Activated CD4-positive, CD25-positive, alpha-beta regulatory T cell (primary cell): ENCODE measurements at places on chromosomes 3 and 15.
A peak's percentile ranks its signal among the peaks of the same experiment; 100 is the strongest.

GRCh38 chr15:89391685-89392257, 57.1 kb upstream of the POLG start:
- no peak for DNase-seq

DNA sequence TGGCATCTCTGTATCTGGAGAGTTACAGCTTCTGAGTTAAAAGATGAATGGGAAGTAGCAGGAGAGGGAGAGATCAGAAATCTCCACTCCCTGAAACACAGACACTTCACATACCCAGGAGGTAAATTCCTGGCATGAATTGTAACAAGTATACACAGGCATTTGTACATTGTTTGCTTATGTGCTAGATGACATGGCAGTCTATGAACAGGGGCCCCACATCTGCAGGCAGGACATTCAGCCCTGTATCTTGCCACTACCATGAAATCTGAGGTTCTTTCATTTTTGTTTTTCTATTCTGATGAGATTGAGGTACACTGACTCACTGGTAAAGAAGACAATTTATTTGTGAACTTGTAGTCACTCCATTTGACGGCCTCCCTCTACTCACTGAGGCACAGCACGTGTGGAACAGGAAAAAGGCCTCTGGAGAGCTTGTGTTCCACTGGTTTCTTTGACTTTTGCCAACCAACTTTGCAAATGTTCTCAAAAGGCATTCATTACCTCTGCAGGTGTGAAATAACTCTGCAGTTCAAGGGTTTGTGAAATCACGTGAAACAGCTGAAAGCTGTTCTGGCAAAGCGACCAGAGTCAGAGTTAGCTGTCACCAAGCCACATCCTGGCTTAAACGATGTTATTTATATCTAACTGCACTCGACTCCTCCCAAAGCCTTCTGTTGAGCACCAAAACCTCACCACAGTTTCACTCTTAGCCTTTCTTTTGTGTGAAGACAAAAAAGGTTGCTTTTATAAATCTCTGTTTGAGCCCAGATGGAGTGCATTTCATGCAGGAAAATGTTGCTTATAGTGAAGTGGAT, 401.3 kb upstream of the CFAP20DC start:
- DNase-seq, result peak; percentile 18

DNA sequence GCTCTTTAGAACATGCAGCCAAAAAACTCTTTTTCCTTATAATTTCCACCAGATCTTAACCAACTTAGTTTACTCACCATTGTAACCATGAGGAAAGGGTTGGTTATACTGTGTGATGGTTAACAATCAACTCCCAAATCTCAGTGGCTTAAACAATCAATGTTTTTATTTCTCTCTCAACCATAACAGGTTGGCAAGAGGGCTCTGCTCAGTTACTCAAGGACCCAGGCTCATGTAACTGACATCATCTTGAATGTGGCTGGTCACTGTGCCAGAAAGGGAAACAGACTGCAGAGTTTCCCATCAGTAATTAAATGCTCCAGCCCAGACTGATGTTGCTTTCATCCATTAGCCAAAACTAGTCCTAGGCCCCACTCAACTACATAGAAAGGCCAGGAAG, 69.0 kb downstream of the ANKRD28 start:
- DNase-seq, result no peak

DNA sequence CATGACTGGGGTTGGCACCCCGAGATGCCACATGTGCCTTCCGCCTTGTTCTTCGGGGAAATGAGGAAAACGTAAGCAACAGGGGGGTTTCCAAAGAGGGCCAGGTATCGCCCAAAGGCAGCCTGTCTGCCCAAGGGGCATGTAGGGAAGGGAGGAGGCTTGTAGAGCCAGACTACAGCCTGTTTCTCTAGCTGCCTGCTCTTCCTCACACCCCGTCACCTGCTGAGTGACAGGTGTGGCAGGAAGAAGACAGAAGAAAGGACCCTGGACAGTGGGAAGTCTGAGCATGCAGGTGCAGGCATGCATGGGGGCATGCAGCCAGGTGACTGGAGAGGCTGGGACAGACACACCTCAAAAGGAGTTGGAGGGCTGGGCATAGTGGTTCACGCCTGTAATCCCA, 9.8 kb downstream of the PLA2G4E start:
- no peak for DNase-seq

GRCh38 chr3:37229740-37230139, 55.4 kb upstream of the LRRFIP2 start:
- no peak for DNase-seq

DNA sequence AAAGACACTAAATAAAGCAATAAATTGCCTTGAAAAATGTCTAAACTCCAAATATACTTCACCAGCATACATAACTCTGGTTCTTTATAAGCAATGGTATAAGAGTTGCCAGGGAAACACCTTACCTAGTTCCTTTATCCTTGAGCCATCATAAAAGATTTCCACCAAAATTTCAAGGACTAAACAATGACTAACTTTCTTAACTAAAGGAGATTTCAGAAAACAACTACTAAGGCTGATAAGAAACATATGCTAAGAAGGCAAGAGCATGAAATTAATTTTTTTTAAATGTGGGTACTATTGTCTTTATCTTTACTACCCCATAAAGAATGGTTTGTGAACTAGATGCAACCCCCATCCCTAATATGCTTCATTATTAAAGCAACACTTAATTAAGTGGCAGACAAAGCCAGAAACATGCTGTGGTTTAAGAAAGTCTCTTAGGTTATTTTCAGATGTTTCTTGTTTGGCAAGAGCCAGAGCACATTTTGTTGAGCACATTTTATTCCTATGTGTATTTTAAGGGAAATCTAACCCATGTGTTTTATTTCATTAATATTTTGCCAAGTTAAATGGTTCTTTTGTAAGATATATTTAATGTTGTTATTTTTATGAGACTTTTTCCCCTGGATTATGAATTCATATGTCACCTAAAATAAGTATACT, 17.4 kb upstream of the VEPH1 start:
- DNase-seq, result no peak
